ENCODE measurements at places on chromosomes 3 and 15.

DNA sequence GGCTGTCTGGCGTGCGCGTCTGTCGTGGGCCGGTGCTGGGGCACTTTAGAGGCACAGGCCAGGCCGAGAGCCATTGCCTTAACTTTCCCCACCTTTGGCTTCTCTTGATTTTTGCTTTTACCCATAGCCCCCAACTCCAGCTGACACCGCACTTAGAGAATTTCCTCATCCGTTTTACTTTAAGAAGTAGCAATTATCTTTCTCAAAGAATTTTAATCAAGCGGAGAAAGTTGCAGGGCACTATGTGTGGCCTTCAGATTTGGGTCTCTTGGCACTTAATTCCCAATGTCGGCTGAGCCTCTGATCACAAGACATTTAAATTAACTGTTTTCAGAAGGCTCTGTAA is 1.2 kb downstream of the ALDH1A3 start:
- no peak for DNase-seq

GRCh38 chr3:185021256-185021655 is 131.6 kb downstream of the C3orf70 start:
- DNase-seq: no peak

DNA sequence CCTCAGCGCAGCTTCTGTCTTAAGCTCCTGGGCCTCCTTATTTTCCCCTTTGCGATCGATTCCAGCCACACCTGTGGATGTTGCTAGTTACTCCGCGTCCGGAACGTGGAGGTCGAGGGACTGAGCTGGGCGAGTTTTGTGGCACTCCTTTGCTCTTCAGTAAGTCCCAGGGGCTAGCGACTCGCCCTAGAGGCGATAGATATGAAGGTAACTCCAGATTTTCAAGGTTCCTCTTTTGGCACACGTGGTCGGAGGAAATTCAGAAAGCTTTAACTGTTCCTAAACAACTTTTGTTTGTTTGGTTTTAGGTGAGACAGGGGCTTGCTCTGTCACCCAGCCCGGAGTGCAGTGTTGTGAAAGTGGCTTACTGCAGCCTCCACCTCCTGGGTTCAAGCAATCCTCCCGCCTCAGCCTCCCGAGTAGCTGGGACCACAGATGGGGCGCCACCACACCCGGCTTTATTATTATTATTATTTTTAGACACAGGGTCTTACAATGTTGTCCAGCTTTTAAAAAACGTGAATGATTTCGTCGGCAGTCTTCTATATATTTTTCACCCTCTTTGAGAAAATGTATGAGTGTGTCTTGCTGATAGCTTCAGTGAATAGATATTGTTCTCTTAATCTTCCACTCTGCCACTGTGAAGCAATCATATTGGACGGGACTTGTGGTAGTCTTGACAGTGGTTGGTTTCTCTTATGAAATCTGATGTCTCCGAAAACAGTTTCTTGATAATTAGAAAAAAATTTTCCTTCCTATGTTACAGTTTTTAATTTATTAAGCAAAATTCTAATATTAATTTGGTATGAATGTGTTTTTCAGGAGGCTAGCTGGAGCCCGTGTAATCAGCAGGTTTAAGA is 785 bp downstream of the MFSD1 start:
- DNase-seq: no peak

DNA sequence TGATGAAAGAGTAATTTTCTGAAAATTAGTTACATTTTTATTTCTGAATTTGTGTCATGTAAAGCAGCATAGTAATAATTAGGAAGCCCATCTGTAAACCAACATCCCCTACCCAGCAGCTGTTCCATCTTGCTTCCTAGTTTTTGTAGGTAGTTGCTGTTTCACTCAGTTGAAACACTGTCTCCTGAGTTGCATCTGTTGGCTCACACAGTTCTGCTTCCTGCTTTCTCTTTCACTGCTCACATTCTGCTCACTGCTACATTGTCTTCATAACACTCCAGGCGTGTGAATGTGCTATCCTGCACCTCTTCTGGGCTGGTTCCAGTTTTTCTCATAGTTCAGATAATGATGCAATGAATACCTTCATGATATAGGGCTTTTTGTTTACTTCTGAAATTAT is 123.4 kb downstream of the EPHB1 start:
- no peak for DNase-seq

DNA sequence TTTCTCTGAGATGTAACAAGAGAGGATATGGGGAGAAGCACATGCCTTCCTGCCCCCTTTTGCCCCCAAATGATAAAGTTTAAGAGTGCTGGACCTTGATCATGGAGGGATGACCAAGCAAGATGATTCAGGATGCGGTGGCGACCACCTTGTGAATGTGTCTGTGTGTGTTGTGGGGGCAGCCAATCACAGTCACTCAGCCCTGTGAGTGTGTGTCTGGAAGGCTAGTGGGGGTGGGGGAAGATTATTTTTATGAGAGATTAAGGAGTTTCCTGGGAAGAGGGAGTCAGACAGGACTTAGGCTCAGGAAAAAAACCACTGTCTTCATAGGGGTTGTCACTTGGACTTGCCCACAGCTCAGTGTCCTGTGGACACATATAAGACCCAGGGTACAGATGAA is 57.8 kb upstream of the KY start:
- no peak for DNase-seq

GRCh38 chr15:65132878-65133547 is 595 bp downstream of the PDCD7 start:
- no peak for DNase-seq

DNA sequence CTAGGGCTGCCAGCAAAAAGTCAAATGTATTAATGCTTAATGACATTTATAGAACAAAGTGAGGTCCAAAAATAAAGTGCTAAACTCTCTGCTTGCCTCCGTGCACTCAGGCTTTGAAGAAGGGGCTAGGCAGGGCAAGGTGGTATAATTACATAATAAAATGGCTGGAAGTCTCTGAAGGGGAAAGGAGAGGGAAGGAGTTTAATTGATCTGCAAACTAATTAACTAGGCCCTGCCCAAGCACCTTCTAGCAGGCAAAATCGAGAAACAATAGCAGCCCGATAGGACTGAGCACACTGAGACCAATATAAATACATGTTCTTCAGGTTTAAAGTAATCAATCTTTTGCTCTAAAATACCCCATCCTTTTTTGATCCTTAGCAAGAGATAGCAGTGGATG is 13.0 kb downstream of the DIS3L start:
- DNase-seq: no peak

DNA sequence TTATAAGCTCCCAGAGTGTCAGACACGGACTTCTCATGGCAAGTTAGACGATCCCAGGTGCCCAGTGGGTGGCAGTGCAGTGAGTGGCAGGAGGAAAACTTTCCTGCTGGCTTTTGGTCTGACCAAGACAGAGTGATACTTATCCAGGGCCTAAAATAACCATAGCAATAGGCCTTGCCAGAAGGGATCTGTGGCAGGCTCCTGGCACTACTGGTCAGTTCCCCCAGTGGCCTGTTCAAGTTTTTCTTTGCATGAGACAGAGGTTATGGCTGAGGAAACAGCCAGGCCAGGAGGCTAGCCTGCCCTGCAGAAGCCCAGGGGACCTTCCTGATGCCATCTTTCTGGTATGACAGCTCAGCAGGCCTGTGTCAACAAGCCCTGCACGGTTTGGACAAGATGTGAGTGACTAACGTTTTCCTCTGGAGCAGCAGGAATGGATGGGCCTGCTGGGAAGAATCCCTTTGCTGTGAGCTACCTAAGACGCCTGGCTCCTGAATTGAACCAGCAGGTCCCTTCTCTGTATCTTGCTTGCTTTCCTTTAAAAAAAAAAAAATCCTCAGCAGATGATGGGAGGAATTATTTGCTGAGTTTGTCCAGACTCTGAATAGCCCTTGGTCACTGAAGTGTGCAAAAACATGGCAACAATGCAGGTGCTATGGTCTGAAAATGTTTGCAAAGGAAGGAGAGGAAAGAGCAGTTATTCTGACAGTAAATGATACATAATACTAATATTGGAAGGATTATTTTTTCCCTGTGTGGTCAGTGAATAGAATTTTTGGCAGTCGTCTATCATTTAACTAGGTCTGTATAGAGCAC is 18.0 kb downstream of the SCG5 start:
- no peak for DNase-seq

DNA sequence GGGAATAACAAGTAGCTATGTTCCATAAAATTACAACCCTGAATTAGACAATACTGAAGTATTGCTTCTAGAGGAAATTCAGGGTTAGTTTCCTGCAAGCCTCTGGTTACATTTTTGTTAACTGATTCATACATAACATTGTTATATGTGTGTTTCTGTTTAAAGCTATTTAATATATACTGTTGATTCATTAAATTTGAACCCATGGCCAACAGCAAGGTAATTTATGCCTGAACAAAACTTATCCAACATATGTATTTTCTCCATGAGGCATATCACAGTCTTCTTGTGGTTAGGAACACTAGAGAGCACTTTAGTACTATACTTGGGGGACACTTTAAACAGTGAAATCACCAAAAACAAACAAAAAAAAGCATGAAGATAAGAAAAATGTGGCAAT is 47.7 kb upstream of the PTX3 start:
- no peak for DNase-seq

- no peak for DNase-seq
Measured at GRCh38 chr3:18732474-18732873, 307.3 kb upstream of the SATB1 start.

DNA sequence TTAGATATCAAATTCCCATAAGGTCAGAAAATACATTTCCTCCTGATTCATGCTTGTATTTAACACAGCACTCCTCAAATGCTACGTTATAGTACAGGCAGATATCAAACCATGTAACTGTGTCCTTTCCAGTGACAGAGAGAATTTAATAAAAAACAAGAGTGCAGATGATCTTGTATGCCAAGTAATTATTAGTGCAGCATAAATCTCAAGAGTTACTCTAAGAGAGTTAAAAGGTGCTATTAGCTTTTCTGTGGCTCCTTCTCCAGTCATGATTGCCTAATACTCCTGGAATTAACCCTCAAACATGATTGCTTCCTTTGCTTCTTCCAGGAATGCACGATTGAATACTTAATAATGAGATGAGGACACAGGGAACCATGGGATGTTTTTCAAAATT is 413.0 kb upstream of the DPH6 start:
- no peak for DNase-seq

GRCh38 chr15:74642348-74642733 is 26.7 kb downstream of the CLK3 start:
- no peak for DNase-seq

- DNase-seq: no peak
Measured at GRCh38 chr3:124986192-124987143, 51.9 kb upstream of the MUC13 start.

- no peak for DNase-seq
Measured at GRCh38 chr15:28888900-28889299, 3.1 kb downstream of the APBA2 start.

- no peak for DNase-seq
Measured at GRCh38 chr3:138139691-138140090, 7.5 kb upstream of the A4GNT start.

- DNase-seq: no peak
Measured at GRCh38 chr3:155385896-155386625, 92.6 kb upstream of the STRIT1 start.

GRCh38 chr15:60763688-60764087 is 284.7 kb upstream of the ICE2 start:
- no peak for DNase-seq
